NCI-H2081 (cell line): ENCODE measurements at places on chromosomes 1 and 21.

- DNase-seq = no peak
Observed at GRCh38 chr1:118021668-118022067, 92.1 kb downstream of the WDR3 start.

DNA sequence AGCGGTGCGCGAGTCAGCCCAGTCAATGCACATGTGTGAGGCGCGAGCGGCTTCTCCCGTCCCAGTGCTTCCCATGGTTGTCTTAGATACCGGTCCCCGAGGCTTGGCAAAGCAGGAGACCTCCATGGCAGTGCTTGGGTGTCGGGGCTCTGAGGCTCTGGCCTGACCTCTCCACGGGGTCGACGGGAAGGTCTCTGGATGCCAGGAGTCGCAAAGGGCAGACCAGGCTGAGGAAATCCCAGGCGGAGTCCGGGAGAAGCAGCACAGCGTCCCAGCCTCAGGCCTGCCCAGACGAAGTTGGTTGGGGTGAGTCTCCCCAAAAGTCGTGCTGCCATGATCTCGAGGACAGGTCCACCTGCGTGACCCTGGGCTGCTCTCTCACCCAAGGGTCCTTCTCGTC lies 3881.6 kb downstream of the SRGAP2C start:
- DNase-seq = no peak

- no peak for DNase-seq
Observed at GRCh38 chr21:41831866-41832595, 47.1 kb downstream of the PRDM15 start.

DNA sequence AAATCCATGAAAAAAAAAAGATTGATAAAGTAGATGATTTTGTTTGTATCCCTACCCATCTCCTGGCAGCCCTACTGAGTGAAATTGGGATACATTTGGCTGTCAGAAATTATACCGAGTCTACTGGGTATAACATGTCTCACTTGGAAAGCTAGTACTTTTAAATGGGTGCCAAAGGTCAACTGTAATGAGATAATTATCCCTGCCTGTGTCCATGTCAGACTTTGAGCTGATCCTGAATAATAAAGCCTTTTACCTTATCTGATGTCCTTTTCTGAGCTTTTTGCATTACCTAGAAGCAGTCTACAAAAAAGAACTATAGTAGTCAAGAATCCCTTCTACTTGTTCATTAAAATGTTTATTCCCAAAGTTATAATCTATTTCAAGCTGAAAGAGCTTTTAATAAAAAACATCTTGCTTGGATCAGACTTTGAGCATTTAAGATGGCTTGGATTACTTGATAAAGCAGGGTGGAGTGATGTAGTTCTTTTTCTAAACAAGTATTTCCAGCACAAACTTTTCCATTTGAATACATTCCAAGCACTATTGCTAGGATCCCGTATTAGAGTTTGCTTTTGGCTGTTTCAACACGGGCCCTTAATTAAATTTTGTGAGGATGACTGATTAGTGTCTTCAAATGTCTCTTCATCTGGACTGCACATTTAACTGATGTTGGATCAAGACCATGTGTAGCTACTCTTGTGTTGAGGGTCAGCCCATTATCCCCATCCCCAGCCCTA lies 69.2 kb downstream of the DTL start:
- DNase-seq = no peak

- DNase-seq = peak; percentile 60
Observed at GRCh38 chr1:207051191-207051943, at the start of gene YOD1. Gene YOD1, minus strand, starts transcription at chr1:207051208. Its CDS starts 178 bp downstream, at chr1:207051030.

DNA sequence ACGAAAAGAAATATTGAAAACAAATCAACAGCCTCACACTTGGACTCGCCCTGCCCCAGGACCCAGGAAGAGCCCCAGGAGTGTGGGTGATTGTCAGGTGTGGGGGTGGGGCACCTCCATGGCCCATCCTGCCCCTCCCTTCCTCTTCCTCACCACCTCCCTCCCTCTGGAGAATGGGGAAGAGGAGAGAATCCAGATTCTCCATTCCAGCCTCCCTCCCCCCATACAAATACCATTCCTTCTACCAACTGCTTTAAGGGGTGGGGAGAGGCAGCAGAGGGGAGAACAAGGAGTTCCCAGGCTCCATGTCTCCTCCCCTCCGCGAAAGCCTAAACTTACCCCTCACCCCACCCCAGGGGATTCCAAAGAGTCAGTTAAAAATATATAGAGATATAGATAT lies 36.7 kb downstream of the MEF2D start:
- no peak for DNase-seq

GRCh38 chr1:162629651-162630050 lies 2.6 kb upstream of the DDR2 start:
- DNase-seq = no peak

GRCh38 chr1:38455829-38456530 lies 403.6 kb downstream of the RRAGC start:
- DNase-seq = no peak

DNA sequence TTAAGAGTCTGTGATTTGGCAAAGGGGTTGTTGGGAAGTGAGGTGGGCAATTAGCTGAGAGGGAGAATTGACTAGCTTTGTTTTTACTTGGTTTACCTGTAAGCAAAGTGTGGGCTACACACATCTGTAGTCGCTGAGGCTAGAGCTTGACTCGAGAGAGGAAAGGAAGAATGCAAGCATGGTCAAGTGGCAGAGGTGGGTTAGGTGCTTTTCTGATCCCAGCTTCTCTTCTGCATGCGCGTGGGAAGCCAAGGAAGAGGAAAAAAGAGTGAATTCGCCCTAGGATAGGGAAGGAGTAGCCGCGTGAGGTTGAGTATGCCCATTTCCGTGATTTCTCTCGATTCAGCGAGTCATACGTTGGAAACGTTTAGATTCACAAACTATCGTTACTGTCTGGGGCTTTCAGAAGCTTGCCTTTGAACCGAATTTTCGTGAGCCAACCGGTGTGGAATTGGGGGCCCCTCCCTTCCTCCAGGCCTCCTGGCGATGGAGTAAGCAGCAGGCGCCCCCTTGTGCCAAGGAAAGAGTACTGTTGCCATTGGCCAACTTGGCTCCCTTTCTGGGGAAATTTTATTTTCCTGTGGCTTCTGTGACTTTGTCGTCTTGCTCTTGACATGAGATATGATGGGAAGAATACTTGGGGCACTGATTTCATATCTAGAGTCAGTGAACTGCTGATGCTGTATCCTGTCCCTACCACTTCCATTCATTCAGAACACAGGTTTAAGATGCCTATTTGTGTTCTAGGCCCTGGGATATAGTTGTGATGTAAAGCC lies 1.3 kb downstream of the PIGV start:
- peak; percentile 81 for DNase-seq

DNA sequence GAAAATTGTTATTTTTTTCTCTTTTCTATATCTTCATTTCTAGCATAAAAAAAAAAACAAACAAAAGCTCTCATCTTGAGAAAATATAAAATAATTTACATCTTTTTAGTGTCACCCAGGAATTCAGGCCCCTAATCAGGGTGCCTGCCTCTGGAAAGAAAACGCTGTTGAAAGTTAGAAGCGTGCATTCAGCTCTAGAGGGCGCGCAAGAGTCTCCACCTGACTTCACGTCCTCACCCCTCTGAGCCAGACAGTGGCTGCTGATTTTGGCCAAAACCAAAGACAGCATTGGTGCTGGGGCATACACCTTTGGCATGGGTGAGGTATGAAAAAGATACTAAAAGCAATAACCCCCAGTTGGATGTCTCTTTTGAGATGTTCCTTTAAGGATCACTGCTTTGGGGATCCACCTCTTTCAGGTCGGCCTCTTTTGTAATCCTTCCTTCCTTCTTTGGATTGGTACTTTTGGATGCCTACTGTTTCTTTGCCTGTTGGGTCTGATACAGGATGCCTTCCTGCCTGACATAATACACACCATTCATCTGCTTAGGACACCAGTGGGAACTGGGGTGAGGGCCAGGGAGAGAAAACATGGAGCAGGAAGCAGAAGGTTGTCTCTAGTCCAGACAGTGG lies 77.6 kb upstream of the CHRM3 start:
- peak; percentile 29 for DNase-seq

DNA sequence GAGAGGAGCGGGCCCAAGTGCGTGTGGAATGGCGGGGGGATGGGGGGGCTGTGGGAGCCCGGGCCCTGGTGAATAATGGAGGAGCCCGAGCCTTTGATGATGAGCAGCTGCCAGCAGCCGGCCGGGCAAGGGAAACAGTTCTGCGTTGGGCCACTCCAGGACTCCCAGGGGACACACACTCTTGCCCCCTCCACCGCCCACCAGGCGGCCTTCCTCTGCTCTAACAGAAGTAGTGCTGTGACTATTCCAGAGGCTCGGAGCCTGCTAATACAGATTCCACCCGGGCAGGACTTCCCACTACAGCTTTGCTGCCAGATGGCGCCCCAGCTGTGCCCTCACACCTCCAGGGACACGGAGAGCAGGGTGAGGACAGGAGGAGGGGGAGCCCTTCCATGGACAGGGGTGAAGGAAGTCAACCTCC lies 48.2 kb upstream of the LRP8 start:
- DNase-seq = no peak

- DNase-seq = peak; percentile 31
Observed at GRCh38 chr1:234214129-234214910, 158.9 kb upstream of the COA6 start.

- no peak for DNase-seq
Observed at GRCh38 chr21:43974791-43975468, 37.2 kb upstream of the TRAPPC10 start.

DNA sequence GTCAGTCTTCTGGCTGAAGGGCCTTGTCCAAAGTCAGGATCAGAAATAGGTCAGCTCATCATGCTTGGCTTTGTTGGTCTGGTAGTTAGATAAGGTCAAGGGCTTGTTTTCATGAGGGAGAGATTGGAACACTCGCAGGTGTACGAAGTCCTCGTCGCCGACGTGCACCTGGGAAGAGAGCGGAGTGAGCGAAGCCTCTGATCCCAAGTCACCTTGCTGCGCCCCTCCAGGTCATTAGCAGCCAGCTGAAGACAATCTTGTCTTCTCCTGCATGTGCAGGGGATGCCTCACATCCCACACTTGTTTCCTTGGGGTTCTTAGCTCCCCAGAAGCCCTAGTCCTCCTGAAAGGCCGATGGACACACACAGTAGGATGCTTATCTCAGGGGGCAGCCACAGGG lies 1.9 kb downstream of the CSTB start:
- DNase-seq = no peak

- no peak for DNase-seq
Observed at GRCh38 chr1:30982937-30983336, 74.4 kb upstream of the SDC3 start.

- no peak for DNase-seq
Observed at GRCh38 chr1:99745061-99745460, 21.4 kb downstream of the FRRS1 start.

GRCh38 chr1:167373398-167373797 lies 144.9 kb downstream of the CD247 start:
- DNase-seq = no peak

DNA sequence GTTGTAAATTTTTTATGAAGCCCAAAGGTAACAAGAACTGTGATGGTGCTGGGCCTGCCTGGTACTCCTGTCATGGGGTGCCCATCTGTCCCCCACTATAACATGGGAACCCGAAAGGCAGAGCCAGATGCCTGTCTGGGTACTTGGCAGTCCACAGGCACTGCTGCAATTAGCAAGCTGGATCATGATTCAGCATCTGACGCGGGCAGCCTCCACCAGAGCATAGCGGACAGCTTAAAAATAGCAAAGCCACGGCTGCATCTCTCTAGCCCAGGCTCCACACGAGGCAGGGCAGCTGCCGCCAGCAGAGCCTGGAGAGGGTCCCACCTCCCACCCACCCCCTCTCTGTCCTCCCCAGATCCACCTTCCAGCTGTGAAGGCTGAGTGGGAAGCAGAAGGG lies 22.9 kb downstream of the SUSD4 start:
- DNase-seq = no peak

DNA sequence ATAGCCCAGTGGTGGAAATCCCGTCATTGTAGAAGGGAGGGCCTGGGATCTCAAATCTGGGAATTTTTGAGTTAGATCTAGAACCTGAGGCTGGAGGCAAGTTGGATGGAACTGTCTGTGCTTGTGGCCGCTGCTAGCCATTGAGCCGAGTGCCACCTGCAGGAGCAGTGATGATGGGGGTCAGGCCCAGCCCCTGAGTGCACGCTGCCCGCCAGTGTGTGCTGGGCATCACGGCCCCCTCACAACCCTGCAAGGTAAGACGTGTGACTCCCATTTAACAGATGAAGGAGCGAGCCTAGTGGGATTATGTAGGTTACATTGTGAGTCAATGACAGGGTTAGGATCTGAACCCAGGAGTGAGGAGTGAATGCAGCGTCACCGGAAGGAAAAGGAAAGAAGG lies 407.2 kb downstream of the CAMTA1 start:
- no peak for DNase-seq

- no peak for DNase-seq
Observed at GRCh38 chr1:78339490-78339889, 151.3 kb upstream of the PTGFR start.

- DNase-seq = no peak
Observed at GRCh38 chr1:10078494-10078893, 45.7 kb downstream of the UBE4B start.

DNA sequence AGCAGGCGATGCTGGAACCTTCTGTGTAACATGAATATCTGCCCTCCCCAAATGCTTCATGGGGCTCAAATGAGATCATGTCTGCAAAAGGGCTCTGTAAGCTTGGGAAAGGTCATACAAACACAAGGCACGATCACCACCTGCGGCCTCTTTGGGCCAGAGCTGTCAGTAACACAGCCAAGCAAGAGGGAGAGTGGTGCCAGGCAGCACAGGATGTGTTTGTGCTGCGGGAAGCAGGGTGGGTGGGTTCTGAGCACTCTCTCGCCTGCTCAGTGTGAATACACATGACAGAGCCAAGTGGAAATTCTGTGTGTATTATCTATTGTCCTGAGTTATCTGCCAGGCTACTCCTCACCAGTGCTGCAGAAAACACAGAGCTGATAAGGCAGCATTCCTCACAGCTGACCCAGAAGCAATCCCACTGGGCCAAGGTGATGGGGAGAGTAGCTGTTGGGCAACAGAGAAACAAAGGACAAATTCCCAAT lies 101.2 kb downstream of the LAMC2 start:
- no peak for DNase-seq

GRCh38 chr1:173149887-173150286 lies 57.2 kb downstream of the TNFSF4 start:
- no peak for DNase-seq

DNA sequence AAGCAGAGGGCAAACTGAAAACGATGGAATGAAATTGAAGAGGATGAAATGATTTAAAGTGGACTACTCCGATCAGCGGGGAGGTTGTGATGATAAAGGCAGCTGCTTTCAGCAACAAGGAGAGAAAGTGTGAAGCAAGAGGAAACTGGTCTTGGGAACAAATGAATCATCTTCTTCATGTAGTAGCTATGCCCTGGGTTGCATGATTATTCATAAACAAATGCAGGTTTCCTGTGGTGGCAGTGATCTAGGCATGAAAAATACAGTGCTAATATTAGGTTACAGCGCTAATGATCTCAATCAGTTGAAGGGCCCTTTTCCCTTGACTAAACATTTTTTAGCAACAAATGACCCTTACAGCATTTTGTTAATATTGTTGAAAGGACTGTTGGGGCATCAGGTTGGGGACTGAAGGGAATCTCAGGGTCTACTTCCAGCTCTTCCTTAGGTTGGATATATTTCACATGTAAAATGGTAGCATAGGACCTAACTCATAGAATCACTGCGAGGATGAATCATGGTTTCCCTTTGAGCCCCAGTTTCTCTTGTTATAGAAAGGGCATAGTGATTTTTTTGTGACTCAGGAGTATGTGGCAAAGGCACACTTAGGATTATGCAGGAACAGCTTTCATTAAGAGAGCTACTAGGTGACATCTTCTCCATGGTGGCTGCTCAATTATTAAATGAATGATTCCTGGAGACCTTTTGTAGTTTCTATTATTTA lies 1.9 kb upstream of the ZFYVE9 start:
- no peak for DNase-seq

GRCh38 chr1:244834543-244835275 lies 749 bp upstream of the COX20 start:
- DNase-seq = peak; percentile 98

GRCh38 chr21:44392916-44393315 lies 39.5 kb downstream of the TRPM2 start:
- no peak for DNase-seq
